Stimulated activated CD4-positive, alpha-beta T cell treated with anti-CD3 and anti-CD28 coated beads, Interleukin-1b, Interleukin-23, amount 100 ng/mL, for 4 hours (primary cell): ENCODE measurements at places on chromosomes 2 and 18.
A peak's percentile ranks its signal among the peaks of the same experiment; 100 is the strongest.

GRCh38 chr2:146365041-146365440 is 1479.8 kb upstream of the ACVR2A start:
- no peak for DNase-seq

- no peak for DNase-seq
Observed at GRCh38 chr2:88318956-88319330, 133.6 kb downstream of the FOXI3 start.

DNA sequence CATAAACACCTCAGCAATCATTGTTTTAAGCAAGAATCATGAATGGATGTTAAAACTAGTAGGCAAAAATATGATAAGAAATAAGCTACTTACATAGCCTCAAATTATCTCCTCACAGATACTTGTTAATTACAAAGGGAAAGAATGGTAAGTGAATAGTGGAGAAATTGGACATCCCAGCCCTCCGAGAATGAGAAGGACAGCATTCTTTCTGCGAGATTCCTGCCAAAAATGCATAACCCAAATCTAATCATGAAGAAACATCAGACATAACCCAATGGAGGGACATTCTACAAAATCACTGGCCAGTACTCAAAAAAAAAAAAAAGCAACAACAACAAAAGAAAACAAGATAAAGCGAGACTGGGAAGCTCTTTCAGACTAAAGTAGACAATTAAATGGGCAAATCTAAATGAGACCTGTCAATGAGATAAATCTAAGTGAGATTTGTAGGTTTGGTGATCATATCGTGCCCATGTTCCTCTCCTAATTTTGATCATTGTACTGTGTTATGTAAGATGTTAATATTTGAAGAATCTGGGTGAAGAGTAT is 57.9 kb upstream of the GLI2 start:
- no peak for DNase-seq

- DNase-seq, result peak; percentile 26
Observed at GRCh38 chr2:161166538-161167409, 6.5 kb downstream of the TANK start.

GRCh38 chr2:114031605-114032505 is 142.0 kb downstream of the ACTR3 start:
- no peak for DNase-seq

DNA sequence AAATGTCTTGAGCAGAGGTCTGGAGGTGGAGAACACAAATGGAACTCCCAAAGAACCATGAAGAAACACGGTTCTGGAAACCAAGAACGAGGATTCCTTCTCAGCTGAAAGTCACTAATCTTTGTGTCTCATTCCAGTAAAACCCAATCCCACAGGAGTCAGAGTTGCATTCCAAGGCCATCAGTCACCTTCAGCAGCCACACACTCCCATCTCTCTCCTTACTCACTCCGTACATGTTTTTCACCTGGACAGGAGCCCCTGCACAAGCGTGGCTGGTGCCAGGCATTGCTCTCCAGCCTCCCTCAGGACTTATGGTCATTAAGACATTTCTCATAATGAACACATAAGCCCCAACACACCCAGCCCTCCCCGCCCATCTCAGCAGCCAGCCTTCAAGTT is 175.4 kb upstream of the SIX2 start:
- DNase-seq, result no peak

- no peak for DNase-seq
Observed at GRCh38 chr2:236536727-236537398, 32.8 kb upstream of the ACKR3 start.

- no peak for DNase-seq
Observed at GRCh38 chr18:160831-161570, 2.6 kb downstream of the USP14 start.

GRCh38 chr2:9993488-9994165 is 42.1 kb downstream of the GRHL1 start:
- no peak for DNase-seq

- no peak for DNase-seq
Observed at GRCh38 chr2:211237586-211238275, 681.3 kb downstream of the CPS1 start.

DNA sequence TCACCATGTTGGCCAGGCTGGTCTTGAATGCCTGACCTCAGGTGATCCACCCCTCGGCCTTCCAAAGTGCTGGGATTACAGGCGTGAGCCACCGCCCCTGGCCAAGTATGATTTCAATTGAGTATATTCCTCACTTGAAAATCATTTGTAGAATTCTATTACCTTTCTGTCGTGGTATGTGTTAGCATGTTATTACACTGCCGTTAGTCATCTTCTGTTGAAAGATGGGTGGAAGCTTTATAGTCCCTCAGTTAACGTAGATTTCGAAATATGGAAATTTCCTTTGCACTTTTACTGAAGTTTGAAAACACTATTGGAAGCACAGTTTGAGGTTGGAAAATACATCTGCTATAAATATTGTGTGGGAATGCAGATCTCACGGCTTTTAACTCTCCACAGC is 14.7 kb downstream of the NIFK start:
- DNase-seq, result no peak

- DNase-seq, result no peak
Observed at GRCh38 chr2:54456362-54456611, 160 bp downstream of the SPTBN1 start.

DNA sequence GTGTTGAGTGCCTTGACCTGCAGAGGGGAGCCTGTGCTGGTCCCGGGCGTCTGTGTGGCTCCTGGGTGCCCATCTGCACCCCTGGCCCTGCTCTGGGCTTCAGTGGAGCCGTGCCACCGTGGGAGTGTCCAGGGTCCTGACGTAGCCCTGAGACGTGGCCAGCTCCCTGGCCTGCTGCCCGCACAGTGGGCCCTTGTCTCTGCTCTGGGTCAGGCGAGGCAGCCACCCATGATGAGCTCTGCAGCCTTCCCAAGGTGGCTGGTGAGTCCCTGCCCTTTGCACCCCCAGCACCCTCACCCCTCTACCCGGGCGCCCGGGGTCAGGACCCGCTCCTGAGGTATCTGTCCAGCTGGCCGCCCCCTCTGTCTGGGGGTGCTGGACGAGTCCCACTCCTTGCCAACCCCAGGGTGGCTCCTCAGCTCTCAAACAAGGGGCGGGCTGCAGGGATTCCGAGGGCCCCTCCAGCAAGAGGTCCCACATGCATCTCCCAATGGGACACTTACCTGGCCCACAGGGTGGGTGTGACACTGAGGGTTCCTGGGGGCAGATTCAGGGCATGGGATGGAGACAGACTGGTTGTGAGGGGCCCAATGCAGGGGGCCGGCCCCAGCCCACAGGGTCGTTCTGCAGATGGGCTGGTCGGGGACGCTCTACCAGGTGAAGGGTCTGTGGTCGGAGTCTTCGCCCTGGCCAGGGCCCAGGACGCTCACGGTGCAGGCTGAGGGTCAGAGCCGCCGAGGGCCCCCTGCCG is 2.4 kb downstream of the NEU4 start:
- no peak for DNase-seq

DNA sequence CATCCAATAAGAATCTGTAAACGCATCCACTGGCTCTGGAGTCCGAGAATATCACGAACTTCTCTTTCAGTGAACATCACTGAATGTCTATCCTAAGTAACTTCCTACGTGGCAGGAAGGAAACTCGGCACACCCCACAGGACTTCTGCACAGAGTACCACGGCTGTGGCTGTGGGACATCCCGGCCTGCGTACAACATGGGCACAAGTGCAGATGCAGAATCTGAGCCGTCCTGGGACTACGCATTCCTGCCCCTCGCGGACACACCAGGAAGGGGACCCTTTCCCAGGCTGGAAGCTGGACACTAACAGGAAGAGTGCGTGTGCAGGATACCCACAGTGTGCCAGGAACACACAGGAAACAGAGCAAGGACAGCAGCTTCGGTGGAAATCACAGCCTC is 60.6 kb downstream of the ZNF516 start:
- no peak for DNase-seq

DNA sequence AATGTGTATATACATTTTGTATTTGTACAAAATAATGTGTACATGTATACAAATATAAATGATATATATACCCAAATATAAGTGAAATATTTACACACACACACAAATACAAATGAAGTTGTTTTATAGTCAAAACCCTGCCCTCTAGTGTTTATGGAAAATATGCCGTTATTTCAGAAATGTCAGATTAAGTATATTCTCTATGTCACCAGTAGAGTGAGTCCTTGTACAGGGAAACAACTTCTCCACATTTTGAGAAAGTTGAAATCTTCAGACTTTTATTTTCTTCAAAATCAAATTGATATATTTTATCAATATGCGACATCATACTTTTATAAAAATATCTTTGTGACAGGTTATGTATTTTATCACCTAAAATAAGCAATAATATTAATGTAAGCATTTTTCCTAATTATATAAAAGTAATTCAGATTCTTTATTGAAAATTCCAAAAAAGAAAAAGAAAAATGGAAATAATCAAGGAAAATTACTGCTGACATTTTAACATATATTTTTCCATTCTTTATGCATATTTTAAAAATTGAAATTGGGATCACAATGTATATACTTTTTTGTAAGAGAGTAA is 22.4 kb downstream of the ARL6IP6 start:
- DNase-seq, result no peak

GRCh38 chr2:168029071-168029470 is 218.3 kb downstream of the STK39 start:
- DNase-seq, result no peak
